NCI-H774 (cell line): ENCODE measurements at places on chromosomes 1 and 21.
A peak's percentile ranks its signal among the peaks of the same experiment; 100 is the strongest.

- DNase-seq, result no peak
Observed at GRCh38 chr1:94045465-94046056, 75.4 kb downstream of the ABCA4 start.

- no peak for DNase-seq
Observed at GRCh38 chr1:6724517-6725141, 23.0 kb upstream of the DNAJC11 start.

GRCh38 chr1:54359393-54360162 lies 46.6 kb downstream of the SSBP3 start:
- DNase-seq, result no peak

DNA sequence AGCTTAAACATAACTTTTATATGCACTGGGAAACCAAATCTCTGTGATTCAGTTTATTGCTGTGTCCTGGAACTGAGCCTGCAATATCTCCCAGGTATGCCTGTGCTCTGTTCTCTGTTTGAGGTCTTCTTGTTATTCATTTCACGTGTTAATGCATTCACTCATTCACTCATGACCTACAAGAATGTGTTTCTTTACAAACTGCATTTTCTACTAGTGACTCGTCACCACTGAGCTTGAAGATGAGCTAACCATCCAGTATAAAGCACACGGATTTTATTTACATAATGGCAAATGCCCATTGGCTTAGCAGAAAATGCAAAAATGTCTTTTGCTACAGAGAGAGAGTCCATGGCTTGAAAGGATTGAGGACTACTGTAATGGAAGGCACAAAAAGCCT lies 75.0 kb upstream of the DUSP10 start:
- no peak for DNase-seq

GRCh38 chr1:209542585-209542984 lies 40.9 kb upstream of the CAMK1G start:
- no peak for DNase-seq

DNA sequence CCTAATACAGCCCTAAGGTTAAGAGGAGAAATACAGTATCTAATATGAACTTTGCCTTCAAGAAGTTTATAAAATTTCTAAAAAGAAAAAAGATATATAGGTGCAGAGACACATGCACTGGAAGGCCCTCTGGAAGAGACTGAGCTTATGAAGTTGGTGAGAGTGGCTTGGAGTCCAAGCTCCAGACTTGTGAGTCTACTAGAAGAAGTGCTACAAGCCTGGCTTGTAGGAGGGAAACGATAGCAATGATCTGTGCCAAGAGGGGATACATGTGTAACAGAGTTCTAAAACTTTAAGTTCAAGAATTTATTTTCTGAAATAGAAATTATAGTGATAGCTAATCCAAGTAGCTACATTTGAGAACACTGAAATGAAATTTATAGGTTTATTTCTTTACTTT lies 213.0 kb downstream of the PATJ start:
- no peak for DNase-seq

- no peak for DNase-seq
Observed at GRCh38 chr1:50796272-50796671, 163.8 kb downstream of the FAF1 start.

- DNase-seq, result no peak
Observed at GRCh38 chr1:232477728-232478127, 152.2 kb downstream of the SIPA1L2 start.

- DNase-seq, result no peak
Observed at GRCh38 chr21:41460578-41461527, 34.8 kb downstream of the MX1 start.

GRCh38 chr1:178218550-178218949 lies 124.6 kb downstream of the RASAL2 start:
- no peak for DNase-seq

DNA sequence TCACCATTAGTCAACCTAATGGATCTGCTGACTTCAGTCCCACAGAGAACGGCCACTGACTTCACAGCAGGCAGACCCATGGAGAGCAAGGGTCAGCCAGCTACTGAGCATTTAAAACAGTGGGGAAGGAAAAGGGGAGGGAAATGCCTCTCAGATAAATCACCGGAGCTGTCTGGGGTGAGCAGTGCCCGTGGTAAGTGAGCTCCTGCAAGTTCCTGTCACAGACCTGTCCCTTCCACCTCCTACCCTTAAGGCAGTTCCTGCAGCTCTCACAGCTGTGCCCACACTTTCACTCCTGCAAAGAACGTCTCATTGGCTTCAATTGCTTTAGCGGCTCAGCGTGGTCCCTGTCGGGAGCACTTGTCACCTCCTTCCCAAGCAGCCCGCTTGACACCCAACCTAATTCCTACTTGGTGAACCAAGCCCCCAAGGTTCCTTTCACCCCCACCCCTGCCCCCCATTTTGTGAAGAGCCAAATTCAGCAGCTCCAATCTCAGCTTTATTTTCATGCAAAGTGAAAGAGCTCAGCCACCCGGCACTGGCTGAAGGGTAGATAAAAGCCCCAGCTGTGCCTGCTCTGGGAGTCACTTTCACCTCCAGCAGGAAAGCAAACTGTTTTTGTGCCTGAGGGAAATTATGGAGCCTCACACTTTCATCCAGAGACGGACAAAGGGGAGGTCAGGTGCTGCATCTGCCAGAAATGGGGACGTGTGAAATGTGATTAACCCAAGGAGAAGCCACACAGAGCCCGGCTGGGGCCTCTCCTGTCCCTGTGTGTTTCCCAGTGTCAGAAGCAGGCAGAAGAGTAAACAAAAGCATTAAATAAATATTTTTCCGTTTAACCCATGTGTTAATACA lies 306.2 kb downstream of the TTLL7 start:
- DNase-seq, result no peak

GRCh38 chr1:189752461-189752995 lies 725.1 kb downstream of the BRINP3 start:
- DNase-seq, result no peak

DNA sequence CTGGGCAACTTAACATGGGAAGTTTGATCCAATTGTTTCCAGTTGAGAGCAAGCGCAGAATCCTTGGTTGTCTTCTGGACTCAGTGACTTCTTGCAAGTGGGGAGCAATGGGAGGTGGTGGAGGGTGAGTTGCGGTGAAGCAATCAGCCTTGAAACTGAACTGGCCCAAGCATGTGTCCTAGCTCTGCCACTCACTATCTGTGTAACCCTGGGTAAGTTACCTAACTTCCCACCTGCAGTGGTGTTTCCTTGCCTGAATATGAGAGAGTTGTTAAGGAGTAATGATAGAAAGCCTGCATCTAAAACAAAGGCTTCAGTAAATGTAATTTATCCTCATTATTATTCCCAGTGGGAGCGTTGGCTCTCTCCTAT lies 132.5 kb upstream of the NFIA start:
- DNase-seq, result no peak

DNA sequence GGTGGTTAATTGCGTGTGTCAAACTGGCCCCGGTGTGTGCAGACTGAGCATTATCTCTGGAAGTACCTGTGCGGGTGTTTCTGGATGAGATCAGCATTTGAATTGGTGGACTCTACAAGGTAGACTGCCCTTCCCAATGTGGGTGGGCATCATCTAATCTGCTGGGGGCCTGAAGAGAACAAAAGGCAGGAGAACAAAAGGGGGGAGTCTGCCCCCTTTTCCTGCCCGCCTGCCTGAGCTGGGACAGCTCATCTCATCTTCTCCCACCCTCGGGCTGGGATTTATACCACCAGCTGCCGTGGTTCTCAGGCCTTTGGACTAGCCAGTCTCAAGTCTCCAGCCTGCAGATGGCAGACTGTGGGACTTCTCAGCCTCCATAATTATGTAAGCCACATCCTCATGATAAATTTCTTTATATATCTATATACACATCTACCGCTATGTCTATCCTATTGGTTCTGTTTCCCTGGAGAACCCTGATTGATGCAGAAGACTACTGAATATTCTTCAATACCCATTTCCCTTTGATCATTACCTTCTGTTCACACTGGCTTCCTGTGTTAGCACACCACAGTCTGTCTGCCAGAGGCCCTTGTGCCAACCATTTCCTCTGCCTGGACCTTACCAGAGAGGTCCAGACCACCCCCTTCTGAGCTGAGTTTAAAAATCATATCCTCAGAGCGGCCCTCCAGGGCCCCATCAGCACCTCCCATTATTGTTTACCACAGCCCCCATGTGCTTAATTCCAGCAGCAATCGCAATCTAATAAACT lies 25.2 kb downstream of the RCAN1 start:
- no peak for DNase-seq

DNA sequence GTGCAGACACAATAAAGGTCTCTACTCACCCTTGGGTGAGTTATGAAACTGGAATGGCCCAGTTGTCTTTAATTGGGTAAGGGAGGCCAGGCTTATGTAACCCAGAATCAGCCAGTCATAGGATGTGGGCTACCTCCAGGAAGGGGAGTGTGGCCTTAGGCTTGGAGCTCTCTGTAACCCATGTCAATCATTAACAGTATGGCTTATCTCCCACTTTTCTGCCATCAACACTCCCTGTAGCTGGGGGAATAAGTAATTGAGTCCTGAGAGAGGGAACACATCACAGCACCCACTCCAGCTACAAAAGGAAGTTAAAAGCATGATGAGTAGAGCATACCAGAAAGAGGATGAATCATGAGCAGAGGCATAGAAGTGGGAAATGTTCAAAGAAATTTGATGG lies 327.0 kb upstream of the DUSP10 start:
- no peak for DNase-seq

DNA sequence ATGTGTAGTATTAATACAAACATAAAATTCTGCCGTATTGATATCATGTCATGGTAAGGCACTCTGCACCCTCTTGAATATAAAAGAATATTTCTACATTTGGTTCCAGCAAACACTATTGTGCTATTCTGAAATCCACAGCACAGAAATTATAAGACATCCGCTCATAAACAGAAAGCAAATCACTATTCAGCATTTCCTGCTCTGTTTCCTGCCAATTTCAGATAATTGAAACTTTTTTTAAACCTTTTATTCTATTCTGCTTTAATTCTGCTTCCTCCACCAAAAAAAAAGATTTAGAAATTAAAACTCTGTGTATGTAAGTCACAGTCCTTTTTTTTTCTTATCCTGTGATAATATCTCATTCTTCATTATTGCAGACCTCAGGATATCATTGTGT lies 39.6 kb upstream of the PLEKHO1 start:
- no peak for DNase-seq

DNA sequence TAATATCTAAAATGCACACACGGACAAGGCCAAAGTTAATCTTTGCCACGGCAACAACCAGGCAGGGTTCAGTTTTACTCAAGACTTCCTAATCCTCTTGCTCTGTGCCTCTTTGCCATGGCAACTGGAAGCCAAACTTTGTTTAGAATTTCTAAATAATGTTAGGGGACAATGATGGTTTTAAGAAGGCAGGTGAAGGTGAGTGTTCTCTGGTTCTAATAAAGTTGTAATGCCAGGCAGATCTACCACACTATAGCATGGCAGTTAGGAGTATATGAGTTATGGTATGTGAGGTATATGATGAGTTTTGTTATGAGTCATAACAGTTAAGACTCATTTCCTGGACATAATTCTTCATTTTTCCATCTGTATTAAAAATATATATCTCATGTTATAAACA lies 2.7 kb downstream of the PTPRC start:
- no peak for DNase-seq

- no peak for DNase-seq
Observed at GRCh38 chr1:87880764-87881163, 552.1 kb downstream of the LMO4 start.

DNA sequence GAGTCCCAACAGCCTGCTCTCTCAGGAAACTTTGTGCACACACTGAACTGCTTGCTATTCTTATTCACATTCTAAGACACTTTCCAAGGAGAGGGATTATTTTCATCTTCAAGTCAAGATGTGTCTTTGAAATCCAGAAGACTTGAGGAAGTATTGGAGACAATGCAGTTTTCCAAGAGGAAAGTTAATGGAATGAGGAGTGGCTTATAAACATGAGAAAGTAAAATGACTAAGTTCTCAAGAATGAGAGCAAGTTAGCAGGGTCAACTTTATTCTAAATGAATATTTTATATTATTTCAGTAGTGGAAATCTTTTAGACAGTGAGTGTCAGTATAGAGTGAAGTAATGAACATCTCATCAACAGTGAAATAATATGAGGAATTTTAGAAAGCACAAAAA lies 1239.3 kb downstream of the MRPL39 start:
- no peak for DNase-seq

- peak; percentile 20 for DNase-seq
Observed at GRCh38 chr1:168136709-168137514, at the start of gene GPR161. GPR161 (minus strand) TSS chr1:168136930; CDS start chr1:168104850, 32,080 bp downstream.

DNA sequence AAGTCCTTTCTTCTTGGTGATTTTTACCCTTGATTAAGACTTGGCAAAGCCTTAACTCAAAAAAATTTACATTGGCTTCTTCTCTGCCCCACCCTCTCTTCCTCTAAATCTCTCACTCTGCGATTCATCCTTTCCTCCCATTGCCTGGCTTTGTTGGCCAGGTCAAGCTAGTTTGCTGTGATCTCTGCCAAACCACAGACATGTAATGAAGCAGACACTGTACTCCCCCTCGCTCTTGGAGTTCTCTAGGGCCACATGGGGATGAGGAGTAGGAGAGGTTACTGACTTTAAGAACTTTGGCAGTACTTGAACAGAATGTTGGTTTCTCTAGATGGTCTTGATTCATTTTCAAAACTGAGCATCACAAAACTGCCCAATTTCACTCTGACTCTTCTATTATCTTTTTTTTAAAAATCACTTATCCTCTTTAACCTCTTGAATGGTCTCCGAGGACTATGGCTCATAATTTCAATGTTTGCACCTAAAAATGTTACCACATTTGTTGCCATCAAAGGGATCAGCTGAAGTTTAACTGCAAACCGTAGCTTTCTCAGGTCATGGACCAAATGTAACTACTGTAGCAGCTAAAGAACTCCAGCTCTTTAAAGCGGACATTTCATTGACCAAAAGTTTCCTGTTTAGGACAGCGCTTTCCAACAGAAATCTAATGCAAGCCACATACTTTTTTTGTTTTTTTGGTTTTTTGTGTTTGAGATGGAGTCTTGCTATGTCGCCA lies 62.7 kb upstream of the IPO9 start:
- DNase-seq, result no peak

DNA sequence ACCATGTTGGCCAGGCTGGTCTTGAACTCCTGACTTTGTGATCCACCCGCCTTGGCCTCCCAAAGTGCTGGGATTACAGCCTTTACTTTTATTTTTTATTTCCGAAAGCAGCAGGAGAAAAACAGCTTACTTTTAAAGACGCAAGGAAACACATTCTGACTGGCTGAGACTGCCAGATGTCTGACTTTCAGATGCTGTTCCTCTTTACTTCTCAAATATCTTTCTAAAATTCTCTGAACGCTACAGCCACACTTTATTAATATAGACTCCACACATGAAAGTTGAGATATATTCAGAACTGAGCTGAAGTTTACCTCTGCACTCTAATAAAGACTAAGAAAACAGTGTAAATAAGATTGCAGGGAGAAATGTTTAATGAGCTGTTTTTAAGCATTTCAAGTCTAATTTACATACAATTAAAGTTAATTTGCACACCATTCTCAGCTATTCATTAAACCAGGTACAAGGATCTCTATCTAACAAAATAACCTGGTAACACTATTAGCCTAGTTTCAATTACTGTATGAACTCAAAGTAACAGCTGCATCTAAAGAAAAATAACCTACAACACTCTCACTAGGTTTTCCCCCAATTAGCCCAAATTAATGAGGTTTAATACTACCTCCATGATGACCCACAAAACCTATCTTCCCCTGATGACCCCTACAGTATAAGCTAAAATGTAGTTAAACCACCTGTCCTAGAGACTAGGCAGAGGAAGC lies 24.9 kb downstream of the WASF2 start:
- no peak for DNase-seq
